ENCODE measurements at places on chromosomes 16 and 17.

DNA sequence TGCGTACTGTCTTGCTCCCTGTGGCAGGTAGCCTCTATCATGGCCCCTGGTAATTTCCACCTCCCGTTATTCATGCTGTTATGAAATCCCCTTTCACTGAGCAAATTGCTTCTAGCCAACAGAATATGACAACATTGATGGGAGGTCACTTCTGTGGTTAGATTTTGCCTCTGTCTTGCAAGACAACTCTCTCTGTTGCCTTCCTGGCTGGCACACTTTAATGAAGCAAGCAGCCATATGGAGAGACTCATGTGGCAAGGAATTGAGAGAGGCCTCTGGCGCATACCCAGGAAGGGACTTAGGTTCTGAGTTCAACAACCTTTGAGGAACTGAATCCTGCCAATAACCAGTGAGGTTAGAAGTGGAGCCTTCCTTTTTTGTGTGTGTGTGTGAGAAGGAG lies 51.8 kb upstream of the GPRC5B start:
- ATAC-seq = no peak

- no peak for ATAC-seq
These were observed 669 bp downstream of the RNF167 start for GRCh38 chr17:4940555-4941318.

DNA sequence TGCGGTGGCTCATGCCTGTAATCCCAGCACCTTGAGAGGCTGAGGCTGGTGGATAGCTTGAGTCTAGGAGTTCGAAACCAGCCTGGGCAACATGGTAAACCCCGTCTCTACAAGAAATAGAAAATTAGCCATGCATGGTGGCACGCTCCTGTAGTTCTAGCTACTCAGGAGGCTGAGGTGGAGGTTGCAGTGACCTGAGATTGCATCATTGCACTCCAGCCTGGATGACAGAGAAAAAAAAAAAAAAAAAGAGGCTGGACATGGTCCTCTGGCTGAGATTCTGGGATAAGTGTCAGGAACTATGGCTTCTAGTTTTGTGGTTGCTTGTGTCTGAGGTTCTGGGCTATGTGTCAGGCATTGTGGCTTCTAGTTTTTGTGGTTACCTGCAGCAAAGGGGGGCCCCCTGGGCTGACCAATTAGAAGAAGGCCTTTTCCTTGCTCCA lies 7.0 kb downstream of the KSR1 start:
- peak; percentile 61 for ATAC-seq

- no peak for ATAC-seq
These were observed 5.6 kb downstream of the USP22 start for GRCh38 chr17:21037117-21037803.

- no peak for ATAC-seq
These were observed 13.5 kb downstream of the KIF18B start for GRCh38 chr17:44933824-44934744.

DNA sequence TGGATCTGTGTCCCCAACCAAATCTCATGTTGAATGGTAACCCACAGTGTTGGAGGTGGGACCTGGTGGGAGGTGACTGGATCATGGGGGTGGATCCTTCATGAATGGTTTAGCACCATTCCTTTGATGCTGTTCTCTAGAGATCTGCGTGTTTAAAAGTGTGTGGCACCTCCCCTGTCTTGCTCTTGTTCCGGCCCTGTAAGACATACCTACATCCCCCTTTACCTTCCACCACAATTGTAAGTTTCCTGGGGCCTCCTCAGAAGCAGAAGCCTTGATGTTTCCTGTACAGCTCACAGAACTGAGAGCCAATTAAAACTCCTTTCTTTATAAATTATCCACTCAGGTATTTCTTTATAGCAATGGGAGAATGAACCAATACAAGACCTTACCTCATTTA lies 257.7 kb downstream of the XYLT1 start:
- ATAC-seq = no peak

DNA sequence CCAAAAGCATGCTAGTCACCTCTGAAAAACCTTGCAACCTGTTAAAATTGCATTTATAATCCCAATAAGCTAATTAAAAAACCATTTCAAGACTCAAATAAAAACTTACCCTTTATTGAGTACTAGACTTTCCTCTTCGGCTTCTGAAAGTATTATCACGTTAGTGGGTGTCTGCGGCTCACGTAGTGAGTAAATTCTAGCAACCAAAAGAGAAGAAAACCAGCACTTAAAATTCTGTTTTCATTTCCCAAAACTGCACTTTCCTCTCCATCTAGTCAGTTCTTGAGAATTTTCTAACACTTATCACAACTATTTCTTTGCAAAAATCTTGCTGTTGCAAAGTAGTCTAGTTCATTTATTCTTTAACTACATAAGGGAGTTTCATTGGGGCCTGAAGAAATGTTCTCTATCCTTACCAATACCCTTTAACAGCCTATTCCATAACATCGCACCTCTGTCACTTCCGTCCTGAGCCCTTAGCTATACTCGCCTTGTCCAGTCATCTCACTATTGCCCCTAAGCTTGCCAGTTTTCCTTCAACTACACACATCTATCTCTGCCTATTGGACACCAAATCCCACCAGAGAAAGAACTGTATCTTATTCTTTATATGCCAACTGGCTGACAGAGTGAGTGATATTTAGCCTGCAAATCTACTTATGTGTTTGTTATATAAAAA lies 8.7 kb downstream of the NUP88 start:
- peak; percentile 87 for ATAC-seq

GRCh38 chr17:58377093-58377601 lies 25.1 kb upstream of the SUPT4H1 start:
- no peak for ATAC-seq

GRCh38 chr16:1770328-1771187 lies 785 bp downstream of the NME3 start:
- ATAC-seq = peak; percentile 54

DNA sequence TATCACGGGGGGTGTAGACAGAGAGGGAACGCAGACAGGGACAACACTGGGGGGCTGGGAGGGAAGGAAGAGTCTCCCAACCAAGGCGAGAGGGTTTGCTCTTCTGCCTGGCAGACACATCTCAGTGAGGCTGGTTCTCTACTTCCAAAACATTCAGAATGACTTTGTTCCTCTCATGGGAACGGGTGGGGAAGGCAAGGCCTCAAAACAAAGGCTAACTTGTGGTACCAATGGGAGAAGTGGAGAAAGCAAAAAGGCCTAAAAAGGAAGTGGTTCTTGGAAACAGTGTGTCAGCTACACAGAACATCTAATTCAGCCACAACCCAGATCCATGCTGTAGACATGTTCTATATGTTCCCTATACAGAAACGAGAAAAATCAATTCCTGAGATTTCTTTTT lies 7.5 kb downstream of the FLOT2 start:
- no peak for ATAC-seq

GRCh38 chr16:89458967-89459366 lies 31.4 kb downstream of the ANKRD11 start:
- ATAC-seq = no peak

DNA sequence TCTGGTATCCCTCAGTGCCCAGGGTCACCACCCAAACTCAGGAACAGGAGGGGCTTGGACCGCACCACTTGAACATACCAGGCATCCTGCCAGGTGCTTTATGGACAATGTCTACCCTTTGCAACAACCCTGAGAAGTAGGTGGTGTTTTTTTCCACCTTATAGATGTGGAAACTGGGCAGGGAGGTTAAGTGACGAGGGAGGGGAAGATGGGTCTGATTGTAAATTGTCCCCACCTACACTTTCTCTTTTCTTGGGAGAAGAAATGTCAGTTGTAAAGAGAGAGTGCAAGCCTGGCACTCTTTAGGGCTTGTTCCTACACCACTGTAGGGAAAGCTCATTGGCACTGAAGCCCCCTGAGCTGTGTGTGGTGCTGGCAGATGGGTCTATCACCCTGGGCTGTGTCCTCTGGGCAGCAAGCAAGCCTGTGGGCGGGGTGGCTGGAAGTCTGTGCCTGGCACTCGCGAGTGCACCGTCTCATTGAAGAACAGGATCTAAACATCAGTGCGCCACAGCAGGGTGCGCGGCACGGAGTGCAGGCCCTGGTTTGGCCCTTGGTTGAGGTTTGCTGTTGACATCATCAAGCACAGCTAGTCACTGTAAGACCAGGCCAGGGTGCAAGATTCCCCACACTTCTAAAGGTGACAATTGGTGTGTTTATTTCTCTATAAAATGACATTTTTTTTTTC lies 15.1 kb downstream of the NOD2 start:
- peak; percentile 59 for ATAC-seq

DNA sequence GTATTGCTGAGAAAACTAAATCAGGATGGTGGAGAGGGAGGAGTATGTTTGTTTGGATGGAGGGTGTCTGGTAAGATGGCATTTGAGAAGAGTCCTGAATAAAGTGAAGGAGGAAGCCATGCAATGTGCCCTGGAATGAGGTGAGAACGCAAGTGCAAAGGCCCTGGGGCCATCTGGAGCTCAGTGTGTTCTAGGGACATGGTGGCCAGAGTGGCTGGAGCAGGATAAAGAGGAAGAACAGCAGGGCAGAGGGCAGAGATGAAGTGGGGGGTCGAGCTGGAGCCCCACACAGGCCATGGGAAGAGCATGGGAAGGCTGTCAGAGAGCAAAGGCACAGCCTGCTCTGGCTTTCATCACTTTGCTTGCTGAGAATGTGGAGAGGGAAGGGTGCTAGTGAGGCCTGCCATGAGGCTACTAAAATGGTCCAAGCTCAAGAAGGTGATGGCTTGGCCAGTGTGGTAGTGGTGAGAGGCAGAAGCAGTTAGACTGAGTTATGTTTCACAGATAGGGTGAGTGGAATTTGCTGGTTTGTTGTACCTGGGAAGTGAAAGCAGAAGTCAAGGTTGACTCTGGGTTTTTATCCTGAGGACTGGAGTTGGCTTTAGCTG lies 234.1 kb downstream of the FOXL1 start:
- no peak for ATAC-seq
